Fibroblast of mammary gland (primary cell): ENCODE measurements at places on chromosomes 7 and 10.

- no peak for DNase-seq
Measured at GRCh38 chr10:79103585-79103984, 34.8 kb downstream of the ZMIZ1 start.

DNA sequence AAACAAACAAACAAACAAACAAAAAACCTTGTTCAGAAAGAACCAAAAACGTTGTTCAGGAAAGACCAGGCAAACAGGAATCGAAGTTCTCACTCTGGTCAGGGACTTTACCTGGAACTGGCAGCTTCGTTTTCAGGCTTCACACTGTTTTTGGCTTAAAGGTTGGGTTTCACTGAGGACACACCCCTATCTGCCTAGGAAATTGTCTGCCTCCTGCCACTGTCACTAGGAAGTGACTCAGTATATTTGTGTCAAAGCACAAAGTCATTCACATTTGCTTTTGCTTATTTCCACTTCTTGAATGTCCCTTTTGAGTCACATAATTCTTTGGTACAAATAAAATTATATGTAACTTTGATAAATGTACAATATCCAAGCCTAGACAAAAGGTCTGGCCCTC is 37.9 kb downstream of the PNLIPRP3 start:
- DNase-seq: no peak

- no peak for DNase-seq
Measured at GRCh38 chr7:117096330-117096729, 143.0 kb downstream of the ST7 start.

- DNase-seq: no peak
Measured at GRCh38 chr10:77611221-77611620, 26.4 kb downstream of the KCNMA1 start.

DNA sequence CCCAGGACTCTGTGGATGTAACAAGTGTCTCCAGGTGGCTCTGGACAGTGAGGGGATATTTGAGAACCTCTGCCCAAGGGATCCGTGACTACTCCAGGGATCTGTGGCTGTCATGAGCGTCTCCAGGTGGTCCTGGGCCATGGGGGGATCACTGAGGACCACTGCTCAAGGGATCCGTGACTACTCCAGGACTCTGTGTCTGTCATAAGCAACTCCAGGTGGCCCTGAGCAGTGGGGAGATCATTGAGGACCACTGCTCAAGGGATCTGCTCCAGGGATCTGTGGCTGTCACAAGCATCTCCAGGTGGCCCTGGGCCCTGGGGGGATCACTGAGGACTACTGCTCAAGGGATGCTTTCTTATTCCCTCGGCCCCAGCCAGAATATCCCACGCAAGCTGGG is 133.2 kb upstream of the ADARB2 start:
- DNase-seq: no peak

DNA sequence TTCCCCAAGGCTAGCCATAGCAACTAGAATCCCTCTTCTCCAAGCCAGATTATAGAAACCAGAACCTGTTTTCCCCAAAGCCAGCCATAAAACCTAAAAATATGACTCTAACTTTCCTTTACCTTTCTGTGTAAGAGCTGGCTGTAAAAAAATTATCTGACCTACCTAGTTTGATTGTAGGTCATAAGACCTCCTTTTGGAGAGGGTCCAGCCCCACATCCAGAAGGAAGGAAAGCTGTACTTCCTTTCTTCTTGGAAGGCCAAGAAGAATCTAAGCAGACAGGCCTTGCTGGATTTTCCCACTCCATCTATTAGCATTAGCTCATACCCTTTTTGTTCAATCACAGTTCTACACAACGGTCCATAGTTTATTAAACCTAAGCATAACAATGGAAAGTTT is 1006.3 kb downstream of the SORCS3 start:
- DNase-seq: no peak

- no peak for DNase-seq
Measured at GRCh38 chr7:106452031-106452851, 167.5 kb upstream of the NAMPT start.

DNA sequence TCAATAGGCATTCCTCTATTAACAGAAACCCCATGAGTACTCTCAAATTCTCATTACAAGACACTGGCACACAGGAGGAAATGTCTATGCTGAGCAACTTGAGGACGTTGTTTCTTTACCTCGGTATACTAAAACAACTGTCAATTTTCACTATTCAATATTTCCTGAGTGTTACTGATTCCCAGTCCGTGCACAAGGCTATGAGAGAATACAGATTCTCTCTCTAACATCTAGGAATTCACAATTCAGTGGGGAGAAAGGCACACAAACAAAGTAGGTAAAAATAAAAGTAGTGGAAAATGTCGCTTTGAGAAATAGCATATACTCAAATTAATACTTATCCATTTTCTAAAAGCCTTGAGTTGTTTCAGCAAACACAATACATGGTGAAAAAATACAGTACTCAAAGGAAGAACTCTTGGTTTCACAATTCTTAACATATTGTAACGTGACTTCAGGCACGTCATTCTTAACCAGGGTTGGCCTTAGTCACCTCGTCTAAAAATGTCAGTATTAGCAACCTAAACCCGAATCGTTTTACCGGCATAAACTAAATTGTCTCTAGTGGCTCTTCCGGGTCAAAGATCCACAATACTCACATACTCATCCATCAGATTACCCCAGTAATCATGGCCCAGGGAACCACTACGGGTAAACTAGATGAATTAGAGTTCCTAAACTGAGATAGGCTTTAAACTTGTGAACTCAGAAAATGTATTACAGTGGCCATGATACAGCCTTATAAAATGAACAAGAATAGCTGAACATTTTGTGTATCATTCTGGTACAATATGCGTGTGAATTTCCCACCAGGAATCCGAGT is 1.5 kb downstream of the IPMK start:
- peak; percentile 83 for DNase-seq

DNA sequence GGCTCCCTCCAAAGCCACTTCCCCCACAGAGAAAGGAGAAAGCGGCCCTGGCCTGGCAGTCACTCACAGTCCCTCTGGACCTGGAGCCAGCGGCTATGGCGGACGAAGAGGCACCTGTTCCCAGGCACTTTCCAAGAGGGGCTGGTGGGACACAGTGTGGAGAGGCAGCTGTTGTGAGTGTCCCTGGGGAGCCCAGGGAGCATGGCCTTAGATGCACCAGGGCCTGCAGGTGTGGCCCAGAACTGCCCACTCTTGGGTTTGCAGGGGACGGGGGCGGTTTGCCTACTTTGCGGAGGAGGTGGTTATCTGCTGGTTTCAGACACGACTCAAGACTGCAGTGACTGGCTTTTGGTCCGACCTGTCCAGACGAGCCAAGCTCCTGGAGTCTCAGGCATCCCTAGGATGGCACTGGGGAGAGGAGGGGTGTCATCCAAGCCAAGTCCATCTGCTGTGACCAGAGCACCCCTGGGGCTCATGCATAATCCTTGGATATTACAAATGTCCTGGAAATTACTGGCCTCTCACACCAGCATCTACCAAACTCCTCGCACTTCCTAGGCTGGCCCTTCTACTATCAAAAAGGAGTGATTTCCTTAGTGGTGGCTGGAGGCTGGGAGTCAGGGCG is 18.4 kb downstream of the CTBP2 start:
- no peak for DNase-seq

GRCh38 chr7:18550574-18550973 is 55.0 kb downstream of the HDAC9 start:
- DNase-seq: no peak

DNA sequence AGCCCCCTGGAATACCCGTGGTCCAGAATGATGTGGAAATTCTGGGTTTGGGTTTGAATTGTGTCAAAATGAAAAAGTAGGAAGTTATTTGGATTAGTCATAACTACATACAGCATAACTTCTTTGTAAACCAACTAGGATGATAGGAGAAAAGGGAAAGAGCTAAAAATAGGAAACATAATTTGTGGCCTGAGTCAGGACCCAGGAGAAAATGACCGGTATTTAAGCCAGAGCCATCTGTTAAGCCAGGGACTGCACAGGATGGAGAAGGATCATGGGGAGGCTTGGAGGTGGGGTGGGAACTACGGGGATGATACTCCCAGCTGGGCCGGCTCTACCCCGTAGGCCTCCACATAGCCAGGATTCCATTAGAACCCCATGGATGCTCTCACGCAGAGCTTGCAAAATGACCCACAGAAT is 98.6 kb downstream of the MYOF start:
- peak; percentile 95 for DNase-seq

- no peak for DNase-seq
Measured at GRCh38 chr7:111215550-111215949, 124.6 kb downstream of the LRRN3 start.

- DNase-seq: no peak
Measured at GRCh38 chr10:36837416-36837815, 288.0 kb upstream of the ANKRD30A start.

DNA sequence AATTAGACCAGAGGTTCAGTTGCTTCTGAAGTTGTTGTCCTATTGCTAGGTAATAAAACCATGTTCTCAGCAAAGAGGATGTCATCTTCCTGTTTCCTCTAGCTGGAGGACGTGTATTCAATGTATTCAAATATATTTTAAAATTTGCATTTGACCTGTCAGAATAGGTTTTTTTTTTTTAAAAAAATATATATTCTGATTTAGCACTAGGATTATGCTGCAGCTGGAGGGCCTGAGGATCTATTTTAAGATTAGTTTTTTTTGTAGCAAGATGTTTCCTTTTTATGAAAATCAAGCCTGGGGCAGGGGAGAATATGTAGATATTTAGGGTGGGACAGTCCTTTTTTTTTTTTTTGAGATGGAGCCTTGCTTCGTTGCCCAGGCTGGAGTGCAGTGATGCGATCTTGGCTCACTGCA is 337.0 kb downstream of the FRMD4A start:
- DNase-seq: no peak
